ENCODE measurements at places on chromosomes 1 and 21.

GRCh38 chr1:219174460-219175211 lies 958 bp downstream of the LYPLAL1 start:
- no peak for DNase-seq

GRCh38 chr1:217026531-217026930 lies 303.3 kb upstream of the ESRRG start:
- DNase-seq: no peak

DNA sequence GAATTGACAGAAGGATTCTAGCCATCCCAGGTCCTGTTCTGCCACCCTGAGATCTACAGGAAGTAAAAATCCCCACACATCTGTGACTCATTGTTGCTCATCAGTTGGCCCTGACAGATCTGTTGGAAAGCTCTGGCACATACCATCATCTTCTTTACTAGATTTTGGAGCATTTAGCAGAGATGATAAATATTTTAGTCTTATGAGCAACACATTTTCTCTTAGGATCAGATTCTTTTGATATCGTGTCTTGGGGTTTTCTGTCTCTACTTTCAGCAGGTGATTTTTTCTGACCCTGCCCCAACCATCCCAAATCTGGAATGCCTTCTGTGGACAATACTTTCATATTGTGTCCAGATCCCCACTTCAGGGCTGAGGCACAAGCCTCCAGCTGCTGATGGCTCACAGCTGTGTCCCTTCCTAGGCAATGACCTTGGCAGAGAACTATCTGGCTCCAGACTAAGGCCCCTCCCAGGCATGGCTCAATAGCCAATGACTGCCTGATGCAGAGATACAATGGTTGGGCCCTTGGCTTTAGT lies 102.8 kb downstream of the GDAP2 start:
- DNase-seq: no peak

DNA sequence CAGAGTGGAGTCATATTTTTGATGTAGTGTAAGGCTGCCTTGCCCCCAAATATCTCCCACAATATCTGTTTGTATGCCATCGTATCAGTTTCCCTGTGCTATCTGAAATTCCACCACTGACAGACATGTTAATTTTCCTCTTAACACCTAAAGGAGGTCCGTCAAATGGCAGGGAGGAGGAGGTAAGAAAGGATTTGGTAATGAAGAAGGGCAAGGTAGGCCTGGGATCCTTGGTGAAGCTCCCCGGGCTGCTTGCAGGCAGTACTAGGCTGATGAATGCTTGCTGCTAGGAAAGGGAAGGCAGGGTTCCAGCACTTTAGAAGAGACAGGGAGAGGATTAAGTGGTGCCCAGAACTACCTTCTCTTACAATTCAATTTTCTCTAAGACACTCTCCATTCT lies 402.4 kb upstream of the ZP4 start:
- DNase-seq: no peak

GRCh38 chr1:211724687-211725196 lies 49.3 kb upstream of the NEK2 start:
- DNase-seq: no peak

Measured in KG1 (cell line).